ENCODE measurements at places on chromosomes 6 and 20.

DNA sequence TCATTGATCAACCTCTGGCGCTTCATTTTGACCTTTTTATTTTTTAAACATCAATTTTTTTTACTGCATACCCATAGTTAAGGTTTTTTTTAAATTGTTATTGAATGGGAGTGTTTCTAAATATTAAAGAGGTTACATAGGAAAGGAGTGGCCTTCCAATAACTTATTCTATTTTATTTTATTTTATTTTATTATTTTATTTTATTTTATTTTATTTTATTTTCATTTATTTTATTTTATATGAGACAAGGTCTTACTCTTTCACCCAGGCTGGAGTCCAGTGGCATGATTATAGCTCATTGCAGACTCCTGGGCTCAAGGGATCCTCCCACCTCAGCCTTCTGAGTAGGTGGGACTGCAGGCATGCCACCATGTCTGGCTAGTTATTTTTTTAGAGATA lies 30.2 kb downstream of the DOP1A start:
- no peak for DNase-seq

DNA sequence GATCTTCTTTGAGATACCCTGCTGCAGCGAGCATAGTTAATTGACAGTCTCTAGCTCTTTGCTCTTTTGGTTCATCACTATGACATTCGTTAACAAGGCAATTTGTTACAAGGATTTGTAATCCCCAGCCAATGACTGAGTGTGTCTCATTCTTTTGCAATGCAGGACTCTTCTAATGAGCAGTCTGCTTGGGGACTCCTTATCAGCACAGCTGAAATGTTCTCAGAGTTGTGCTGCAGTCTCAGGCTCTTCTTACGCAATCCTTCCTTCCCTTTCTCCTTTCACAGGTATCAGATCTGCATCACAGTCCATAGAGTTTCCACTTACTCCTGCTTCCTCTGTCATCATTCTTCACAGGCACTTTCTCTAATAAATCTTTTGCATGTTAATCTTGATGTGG lies 161.2 kb upstream of the OGFRL1 start:
- no peak for DNase-seq

- DNase-seq = no peak
Measured at GRCh38 chr6:19356692-19357091, 480.5 kb upstream of the ID4 start.

GRCh38 chr20:15496501-15497039 lies 1076.7 kb downstream of the KIF16B start:
- no peak for DNase-seq

GRCh38 chr6:151009576-151009975 lies 144.1 kb downstream of the MTHFD1L start:
- no peak for DNase-seq

DNA sequence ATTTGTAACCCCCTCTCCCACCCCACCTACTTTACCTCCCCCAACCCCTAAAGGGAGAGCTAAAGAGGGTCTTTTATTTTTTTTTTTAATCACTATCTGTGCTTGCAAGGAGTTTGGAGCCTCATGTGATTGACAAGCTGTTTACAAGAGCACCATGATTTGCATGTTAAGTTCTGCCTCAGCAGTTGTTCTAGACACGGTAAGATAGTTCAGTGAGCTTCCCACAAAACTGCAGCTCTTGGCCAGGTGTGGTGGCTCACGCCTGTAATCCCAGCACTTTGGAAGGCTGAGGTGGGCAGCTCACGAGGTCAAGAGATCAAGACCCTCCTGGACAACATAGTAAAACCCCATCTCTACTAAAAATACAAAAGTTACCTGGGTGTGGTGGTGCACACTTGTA lies 5.0 kb upstream of the PXDC1 start:
- DNase-seq = no peak

GRCh38 chr20:38700141-38700540 lies 24.1 kb upstream of the SLC32A1 start:
- DNase-seq = no peak

GRCh38 chr6:17984812-17985670 lies 2.4 kb downstream of the KIF13A start:
- DNase-seq = no peak

GRCh38 chr20:58826271-58826670 lies 24.4 kb downstream of the GNAS-AS1 start:
- DNase-seq = no peak

DNA sequence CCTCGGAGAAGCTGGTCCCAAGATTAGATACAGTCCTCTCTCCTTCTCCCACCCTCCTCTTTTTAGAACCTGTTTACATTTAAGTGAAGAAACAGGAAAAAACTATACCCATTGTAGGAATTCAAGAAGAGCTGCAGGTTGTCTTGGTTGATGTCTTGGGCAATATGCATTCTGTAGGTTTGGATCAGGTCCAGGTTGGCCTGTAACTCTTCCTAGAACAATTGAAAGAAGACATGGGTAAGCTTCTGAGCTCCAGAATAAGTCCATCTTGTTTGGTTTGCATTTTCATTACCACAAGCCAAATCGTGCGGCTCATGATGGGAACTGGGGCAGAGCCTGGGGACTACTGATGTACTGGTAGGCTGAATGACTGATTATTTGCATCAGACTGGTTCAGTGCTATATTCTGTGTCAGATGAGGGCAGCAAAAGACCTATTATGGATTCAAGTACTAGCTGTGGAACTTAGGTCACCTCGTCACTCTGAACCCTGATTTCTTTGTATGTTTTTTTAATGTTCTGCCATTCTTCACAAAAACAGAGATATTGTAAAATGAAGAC lies 20.3 kb upstream of the SLA2 start:
- DNase-seq = no peak

- no peak for DNase-seq
Measured at GRCh38 chr6:50369996-50370395, 320.3 kb upstream of the DEFB112 start.

DNA sequence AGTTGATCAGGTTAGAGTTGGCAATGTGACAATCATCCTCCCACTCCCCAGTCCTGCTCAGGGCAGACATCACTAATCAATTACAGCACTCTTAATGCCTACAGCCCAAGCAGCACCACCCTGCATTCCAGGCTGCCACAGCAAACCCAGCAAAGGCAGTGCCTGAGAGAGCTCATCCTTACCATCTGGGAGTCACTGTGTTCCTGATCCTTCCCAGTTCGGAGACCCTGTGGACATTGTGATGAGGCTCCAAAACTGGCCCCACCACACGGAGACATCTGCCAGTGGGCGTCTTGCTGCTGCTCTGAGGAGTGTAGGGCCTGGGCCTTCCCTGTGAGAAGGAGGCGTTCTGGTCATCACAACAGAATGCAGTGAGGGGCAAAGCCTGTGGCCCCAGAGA lies 216.5 kb upstream of the CST7 start:
- no peak for DNase-seq

- DNase-seq = no peak
Measured at GRCh38 chr20:23112595-23112994, 26.5 kb upstream of the CD93 start.

GRCh38 chr6:761997-762396 lies 69.1 kb upstream of the EXOC2 start:
- DNase-seq = no peak

GRCh38 chr6:46381579-46381978 lies 109.7 kb downstream of the RCAN2 start:
- DNase-seq = no peak

- DNase-seq = no peak
Measured at GRCh38 chr6:47169785-47170616, 127.9 kb upstream of the ADGRF1 start.

DNA sequence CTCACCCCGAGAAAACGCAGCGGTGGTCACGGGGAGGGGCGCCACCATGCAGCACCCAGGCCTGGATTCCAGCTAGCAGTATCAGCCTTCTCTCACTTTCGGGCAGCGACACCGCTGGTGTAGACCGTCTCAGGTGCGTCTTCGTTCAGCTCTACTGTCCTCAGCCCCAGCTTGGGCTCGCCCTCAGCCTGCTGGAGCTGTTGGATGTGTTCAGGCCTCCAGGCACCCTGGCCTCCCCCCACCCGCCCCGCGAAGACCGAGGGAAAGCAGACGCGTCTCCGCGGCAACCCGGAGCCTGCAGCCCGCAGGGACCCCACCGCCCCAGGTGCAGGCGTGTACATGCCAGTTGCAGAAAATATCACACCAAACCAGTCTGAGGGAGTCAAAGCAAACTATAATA lies 60.8 kb upstream of the CARMIL1 start:
- no peak for DNase-seq

GRCh38 chr6:44010411-44011349 lies 116.6 kb downstream of the MRPL14 start:
- peak; percentile 35 for DNase-seq

DNA sequence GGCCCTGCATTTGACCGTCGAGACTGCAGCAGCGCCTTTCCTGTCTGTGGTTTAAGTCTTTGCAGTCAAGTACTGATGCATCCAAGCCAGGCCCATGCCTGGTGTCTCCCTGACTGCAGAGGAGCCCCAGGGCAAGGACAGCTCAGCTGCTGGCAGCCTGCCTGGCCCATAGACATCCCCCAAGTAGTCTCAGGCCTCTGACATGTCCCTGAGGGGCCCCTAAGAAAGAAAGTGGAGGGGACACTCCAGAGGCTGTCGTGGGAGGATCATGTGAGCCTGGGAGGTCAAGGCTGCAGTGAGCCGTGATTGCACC lies 18.0 kb downstream of the HRH3 start:
- peak; percentile 57 for DNase-seq

GRCh38 chr20:57655809-57656155 lies 35.6 kb upstream of the ZBP1 start:
- DNase-seq = no peak

- DNase-seq = no peak
Measured at GRCh38 chr6:11542863-11543262, 5.3 kb downstream of the TMEM170B start.

GRCh38 chr6:133568970-133569889 lies 319.7 kb upstream of the TCF21 start:
- peak; percentile 54 for DNase-seq

GRCh38 chr6:11514672-11515071 lies 22.9 kb upstream of the TMEM170B start:
- no peak for DNase-seq

- peak; percentile 93 for DNase-seq
Measured at GRCh38 chr6:14713008-14713960, 532.6 kb upstream of the JARID2 start.

DNA sequence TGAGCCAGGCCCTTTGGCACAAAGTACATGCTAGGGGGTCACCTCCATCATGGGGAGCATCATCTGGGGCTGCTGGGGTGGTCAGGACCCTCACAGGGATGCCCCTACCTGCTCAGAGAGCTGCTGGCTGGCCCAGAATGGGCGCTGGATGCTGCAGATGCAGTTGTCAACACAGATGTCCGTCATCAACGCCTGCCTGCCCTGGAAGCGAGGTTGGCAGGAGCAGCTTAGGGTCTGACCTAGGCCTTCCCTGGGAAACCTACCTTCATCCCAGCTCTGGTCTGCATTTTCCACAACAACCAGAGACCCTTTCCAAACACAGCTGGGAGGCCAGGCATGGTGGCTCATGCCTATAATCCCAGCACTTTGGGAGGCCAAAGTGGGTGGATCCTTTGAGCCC lies 88.0 kb downstream of the EDN3 start:
- DNase-seq = no peak

DNA sequence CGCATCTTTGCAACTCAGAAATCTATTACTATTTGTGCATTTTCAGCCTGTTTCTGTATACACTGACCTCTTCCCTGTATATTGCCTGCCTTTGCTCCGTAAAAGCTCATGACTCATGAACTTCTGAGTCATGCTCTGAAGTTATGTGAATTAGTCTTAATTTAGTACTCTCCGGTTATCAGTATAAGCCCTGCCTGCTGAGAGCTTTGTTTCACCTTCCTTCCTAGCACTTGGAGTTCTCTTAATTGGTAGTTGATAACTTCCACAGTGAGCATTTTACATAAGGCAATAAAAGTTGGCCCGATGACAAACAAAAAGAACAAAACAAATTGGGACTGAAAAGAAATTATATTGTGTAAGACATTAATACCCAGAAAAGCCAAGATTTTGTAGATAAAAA lies 231.4 kb downstream of the GJA1 start:
- peak; percentile 66 for DNase-seq

DNA sequence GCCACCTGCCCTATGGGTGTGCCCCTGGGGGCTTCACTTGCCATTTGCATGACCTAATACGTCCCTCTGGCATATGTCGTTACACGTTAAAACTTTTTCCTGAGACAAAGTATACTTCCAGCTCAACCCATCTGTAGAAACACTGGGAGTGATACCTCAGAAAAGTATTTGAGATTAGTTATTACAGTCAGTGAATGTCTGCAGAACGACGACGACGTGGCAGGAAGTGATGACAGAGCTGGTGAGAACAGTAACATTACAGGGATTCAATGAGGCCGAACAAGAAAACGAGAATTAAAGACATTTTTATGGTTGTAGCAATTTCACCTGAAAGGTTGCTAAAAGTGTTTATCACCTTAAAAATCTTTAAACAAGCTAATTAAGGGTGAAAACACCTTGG lies 40.2 kb downstream of the SASH1 start:
- DNase-seq = no peak

DNA sequence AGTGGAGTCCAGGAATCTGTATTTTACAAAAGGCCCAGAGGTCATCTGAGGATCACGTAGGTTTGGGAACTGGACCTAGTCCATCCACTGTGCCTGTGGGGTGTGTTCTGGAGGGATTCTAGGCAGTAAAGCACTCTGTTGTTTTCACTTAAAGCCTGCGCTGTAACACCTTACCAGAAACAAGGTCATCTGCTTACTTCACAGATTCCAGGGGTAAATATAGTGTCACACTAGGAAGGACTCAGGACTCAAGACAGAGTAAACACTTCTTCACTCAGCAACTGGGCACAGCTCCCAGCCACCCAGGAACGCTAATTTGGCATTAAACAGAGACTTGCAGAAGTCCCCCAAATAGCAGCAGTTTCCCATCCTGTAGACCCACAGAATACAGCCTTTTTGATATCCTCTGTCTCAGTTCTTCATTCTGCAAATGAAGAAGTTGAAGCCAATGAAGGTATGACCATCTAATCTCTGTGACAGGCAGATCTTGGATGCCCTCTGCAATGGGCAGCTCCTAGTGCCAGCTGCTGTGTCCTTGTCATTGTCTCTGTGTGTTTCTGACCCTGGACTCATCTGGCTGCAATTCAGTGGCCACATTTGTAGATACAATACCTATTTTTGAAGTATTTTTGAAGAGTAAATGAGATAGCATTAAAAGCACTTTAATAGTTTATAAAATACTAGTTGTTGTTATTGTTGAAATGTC lies 129.1 kb downstream of the SLC24A3 start:
- no peak for DNase-seq

DNA sequence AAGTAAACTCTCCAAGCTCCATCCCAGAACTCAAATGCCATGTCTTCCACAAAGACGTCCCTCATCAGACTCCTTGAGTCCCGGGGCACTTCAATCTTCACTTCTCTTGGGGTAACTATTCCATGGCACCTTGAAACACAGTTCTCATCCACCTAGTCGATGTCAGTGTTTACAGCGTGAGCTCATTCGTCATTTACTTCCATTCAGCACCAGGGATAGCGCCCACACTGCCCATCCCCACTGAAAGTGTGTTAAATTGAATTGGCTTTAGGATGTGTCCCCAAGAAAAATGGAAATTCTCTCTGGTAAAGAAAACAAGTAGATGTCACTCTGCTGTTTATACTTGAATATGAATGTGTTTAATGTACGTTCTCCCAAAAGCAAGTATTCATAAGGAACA lies 31.3 kb downstream of the KCNK15 start:
- peak; percentile 13 for DNase-seq

Measured in foreskin melanocyte (primary cell).